Brain (organoid and tissue), 16 donors: ENCODE measurements at places on chromosomes 2 and 18. TPM values are rescaled to one million over a fixed set of nuclear protein-coding genes. Genes with fewer than 3 reads are reported as not detected.

DNA sequence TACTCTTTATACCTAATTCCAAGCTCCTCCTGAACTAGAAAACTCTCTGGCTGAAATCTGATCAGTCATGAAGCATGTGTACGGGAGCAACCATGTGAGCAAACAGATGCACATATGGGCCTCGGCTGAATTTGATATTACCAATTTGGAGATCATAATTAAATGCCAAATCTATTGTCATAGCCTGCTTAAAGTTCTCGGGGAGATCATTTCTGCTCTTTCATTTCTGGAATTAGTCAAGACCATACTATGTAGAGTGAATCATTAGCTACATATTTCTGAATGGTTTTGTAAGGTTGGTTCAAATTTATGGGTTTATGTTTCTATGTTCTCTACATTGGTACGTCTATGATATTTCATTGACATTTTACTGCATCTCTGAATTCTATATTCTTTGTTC is 205.5 kb downstream of the UBE2E3 start:
- DNase-seq, result no peak

The FN1 gene
- polyA plus RNA-seq, result 172 TPM

DNA sequence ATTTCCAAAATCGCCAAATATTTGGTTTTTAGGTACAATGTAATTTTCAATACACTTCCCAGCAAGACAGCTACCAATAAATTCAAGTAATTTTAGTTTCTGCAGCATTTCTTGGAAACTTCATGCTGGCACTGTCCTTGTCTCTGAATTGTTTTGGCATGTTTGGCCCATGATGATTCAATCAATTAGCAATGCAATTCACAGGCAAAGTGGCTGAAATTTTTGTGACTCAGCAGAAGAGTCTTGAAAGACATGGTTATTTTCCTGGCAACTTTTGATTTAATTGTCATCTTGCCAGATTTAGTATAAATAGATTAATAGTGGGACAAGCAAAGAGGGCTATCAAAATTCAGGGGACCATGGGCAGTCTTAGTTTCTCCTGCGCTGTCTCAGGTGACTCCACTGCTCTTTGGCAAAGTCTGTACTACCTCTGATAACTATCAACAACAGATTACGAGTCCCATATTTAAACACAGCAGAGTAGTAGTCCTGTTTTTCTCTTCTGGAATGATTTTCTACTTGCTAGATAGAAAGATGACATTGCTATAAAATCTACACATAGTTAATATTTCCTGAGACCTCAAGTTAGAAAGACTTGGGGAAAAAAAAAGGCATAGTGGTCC is 88.9 kb upstream of the CYP26B1 start:
- no peak for DNase-seq

GRCh38 chr2:191481305-191482070 is 196.4 kb upstream of the NABP1 start:
- no peak for DNase-seq

The HJURP gene
- polyA plus RNA-seq, result 18.9 TPM

DNA sequence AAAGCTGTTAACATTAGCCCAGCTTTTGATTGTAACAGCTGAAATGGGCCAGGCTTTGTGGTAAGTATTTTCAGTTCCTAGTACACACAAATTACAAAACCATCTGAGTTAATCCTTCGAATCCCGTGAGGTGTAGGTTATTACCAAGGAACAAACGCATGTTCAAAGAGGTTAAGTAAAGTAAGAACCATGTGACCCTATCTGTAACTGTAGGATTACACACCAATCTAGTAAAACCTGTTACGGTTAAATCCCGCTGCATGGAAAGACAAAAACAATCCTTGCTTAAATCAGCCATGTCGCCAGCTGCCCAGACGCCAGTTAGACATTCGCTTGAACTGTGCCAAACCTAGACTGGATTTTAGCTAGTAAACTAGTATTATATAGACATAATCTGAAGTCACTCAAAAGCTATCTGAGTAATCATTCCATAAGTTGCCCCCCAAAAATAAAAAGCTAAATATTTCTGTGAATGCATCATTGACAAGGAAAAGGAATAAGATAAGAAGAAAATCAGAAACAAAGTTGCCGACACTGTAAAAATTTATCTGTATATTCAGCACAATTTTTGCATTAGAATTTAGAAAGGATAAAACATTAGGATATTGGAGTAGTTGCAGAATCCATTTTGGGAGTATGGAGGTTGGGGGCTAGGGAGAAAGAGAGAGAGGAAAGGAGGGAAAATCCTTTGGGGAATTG is 638.0 kb downstream of the CNTNAP5 start:
- DNase-seq, result no peak

DNA sequence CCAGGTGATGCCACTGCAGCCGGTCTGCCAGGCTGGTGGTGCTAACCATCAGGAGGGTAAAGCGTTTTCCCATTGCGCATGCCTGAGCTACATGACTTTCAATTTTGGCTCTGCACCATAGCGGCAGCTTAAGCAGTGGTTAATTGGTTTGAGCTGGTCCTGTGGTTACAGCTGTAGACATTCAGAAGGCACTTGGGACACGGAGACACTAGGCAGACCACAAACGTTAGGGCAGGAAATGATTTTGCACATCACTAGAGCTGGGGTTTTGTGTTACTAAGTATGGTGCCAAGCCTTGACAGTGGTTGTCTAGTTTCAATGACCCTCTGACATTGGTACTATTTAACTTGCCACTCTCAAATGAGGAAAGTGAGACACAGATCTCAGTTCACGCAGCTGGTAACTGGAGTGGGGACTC is 28.9 kb upstream of the CNOT11 start:
- no peak for DNase-seq

DNA sequence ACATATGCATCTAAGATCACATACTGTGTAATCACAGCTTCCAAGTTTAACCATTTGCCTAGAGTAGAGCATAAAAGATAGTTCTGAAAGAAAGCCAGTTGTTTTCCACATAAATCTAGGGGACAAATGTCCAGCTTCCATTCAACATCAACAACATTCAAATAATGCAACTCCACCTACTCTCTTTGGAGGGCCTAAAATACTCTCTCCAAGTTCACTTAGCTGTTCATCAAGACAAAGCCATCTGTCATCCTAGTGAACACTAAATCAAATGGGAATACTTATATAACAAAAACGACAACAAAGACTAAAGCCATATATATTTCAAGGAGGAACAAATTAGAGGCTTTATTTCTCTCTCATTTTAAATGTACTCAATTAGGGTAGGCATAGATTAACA is 221.5 kb upstream of the CDH2 start:
- no peak for DNase-seq

DNA sequence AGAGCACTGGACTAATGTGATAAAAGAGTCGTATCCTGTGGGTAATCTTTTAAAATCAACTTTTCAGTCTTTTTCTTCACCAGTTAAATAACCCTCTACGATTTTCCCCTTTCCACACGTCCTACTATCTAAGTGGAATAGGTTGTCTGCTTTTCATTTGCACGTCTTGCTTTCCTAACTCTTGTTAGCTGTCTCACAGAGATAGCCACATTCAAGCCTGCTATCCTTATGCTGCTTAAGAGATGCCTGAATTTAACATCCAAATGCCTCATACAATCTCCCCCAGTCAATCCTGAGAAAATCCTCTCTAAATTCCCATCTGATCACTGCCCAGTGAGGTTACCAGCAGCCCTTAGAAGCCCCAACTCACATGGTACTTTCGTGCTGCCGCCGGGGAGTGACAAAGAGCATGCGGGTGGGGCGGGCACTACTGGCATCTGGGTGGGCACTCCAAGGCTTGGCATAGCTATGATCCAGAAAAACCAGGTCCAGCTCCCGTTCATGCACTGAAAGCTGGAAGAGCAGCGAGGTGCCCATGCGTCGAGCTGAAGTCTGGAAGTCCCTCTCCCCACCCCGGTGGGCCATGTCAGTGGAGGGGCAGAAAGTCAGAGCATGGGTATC is 1.5 kb downstream of the KANSL3 start:
- DNase-seq, result no peak

The CROCC2 gene
- polyA plus RNA-seq, result not detected
